Activated effector memory CD4-positive, alpha-beta T cell treated with Interleukin-2 at 50 U/mL for 16 hours (primary cell): ENCODE measurements at places on chromosomes 4 and X.

DNA sequence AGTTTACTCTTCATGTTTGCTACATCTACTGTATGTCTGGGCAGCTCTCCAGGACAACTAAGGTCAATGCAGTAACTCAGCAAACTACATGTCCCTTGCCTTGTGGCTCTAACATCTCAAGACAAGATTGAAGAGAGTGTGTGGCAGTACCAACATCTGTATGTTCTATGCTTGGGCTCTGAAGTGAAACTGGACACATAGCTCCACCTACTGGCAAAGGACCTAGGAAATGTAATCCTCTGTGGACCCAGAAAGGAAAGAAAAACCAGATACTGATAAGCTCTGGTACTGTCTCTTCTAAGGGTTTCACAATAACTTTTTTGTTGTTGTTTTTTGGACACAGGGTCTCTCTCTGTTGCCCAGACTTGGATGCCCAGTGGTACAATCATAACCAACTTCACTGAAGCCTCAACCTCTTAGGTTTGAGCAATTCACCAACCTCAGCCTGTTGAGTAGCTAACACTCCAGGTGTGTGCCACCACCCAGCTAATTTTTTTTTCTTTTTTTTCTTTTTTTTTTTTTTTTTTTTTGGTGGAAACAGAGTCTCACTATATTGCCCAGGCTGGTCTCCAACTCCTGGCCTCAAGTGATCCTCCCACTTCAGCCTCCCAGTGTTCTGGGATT, 64.1 kb downstream of the QDPR start:
- DNase-seq = no peak

- no peak for DNase-seq
Measured at GRCh38 chr4:154982187-154983047, 201.3 kb downstream of the RBM46 start.

- no peak for DNase-seq
Measured at GRCh38 chr4:172232966-172233365, 419.8 kb downstream of the GALNTL6 start.

- DNase-seq = no peak
Measured at GRCh38 chrX:11137543-11138139, 26.5 kb downstream of the HCCS start.

GRCh38 chr4:169282429-169283113, 11.8 kb upstream of the SH3RF1 start:
- no peak for DNase-seq

- DNase-seq = no peak
Measured at GRCh38 chrX:68568136-68568535, 69.3 kb downstream of the YIPF6 start.
